Endothelial cell (in vitro differentiated cells): ENCODE measurements at places on chromosomes 4 and X. TPM values are rescaled to one million over a fixed set of nuclear protein-coding genes. Genes with fewer than 3 reads are reported as not detected.

ADGRG2 gene
- total RNA-seq = not detected

ANOS1 gene
- 9.6 TPM for total RNA-seq

DNA sequence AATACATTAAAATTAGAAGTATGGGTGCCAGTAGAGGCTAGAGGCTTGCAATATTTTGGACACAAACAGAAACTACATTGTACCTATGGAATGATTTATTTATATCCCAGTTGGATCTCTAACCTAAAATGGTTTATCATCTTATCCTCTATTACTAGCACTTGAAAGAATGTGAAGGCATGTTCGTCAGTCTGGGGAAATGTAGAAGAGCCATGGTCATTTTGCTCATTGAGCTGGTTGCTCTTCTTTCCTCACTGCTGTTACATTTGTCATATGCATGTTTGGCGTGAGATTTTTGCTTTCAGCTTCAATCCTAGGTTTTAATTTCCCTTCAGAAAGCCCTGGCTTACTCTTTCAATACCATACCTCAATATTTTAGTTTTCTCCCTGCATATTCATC, 82.4 kb upstream of the MYOZ2 start:
- no peaks in the 10 kb centered on the region for H3K4me1 ChIP-seq
- no peak for DNase-seq
- H3K27ac ChIP-seq = no peak overlapping the region
- no peaks in the 10 kb centered on the region for H3K36me3 ChIP-seq

DNA sequence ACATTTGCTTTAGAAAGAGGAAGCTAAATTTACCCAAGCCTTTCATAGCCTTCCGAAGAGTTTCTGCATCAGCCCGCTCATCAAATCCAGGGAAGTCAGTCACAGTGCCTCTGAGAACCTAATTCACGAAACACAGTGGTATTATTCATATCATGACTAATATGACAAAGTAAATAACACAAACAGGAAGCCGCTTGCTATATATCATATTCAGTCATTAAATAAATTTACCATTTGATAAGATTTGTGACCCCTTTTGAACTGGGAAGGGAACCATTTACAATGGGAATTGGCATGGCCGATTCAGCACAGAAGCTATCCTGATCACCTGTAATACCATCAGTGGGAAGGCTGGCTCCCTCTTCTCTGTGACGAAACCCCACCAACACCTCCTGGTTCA, 10.5 kb downstream of the ANXA5 start:
- H3K27me3 ChIP-seq = peaks cover 2% of the 10 kb centered on the region
- H3K4me1 ChIP-seq = peaks cover 2% of the 10 kb centered on the region
- DNase-seq = no peak
- H3K27ac ChIP-seq = no peak overlapping the region
- no peak overlapping the region for H3K4me3 ChIP-seq

- no peak overlapping the region for H3K27ac ChIP-seq
- H3K4me3 ChIP-seq = no peak overlapping the region
Observed at GRCh38 chr4:119748853-119749252, 120.2 kb upstream of the PDE5A start.

- H3K4me3 ChIP-seq = no peak overlapping the region
- H3K27ac ChIP-seq = no peak overlapping the region
- no peak for DNase-seq
Observed at GRCh38 chrX:39840133-39840532, 257.6 kb downstream of the BCOR start.

DNA sequence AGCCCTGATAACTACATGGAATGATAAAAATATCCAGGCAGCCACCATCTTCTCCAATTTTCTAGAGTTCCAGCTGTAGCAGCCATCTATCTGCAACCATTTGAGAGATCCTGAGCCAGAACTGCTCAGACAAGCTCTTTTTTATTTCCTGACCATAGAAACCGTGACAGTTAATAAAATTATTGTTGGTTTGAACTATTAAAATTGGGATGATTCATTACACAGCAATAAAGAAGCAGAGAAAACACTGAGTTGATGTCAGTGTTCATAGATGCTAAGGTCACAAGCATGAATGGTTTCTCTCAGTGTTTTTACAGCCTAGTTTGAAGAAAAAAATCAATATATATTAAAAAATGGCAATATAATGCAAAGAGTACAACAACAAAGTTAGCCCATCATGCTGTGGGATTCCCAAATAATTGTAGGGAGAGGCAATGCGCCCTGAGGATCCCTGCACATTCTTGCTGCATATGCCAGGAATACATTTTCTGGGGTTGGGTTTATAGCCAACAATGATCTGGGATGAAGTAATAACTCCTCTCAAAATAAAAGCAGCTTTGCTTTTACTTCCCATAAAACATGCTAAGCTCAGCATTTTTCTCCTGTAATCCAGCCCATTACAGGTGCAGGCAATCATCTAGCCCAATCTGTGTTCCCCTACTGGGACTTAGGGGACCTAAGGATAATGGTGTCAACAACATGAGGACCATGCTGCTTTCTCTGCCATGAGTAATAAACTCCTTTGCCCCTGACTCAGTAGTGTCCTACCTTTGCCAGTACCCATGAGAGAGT, 84.0 kb downstream of the PABPC4L start:
- no peaks in the 10 kb centered on the region for H3K36me3 ChIP-seq
- no peak for DNase-seq
- H3K27me3 ChIP-seq = no peaks in the 10 kb centered on the region
- no peak overlapping the region for H3K27ac ChIP-seq

DNA sequence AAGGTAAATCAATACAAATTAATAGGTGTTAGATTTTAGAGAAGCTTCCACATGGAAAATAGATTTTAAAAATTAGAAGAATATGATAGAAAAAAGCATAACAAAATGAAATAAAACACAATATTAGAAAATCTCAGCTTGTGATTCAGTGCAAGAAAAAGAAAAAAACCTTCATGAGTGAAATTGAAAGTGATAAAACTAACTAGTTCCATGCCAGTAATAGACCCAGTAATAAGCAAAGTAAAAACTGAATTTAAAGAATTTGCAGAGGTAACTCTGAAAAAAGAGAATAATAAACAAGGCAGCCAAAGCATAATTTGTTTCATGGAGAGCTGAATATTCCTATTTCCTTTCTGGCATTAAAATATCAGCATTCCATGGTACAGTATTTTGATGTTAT, 174.3 kb upstream of the TENM3 start:
- H3K36me3 ChIP-seq = no peaks in the 10 kb centered on the region
- no peak overlapping the region for H3K4me3 ChIP-seq
- H3K27me3 ChIP-seq = no peaks in the 10 kb centered on the region
- H3K27ac ChIP-seq = no peak overlapping the region

GRCh38 chr4:138085736-138086305, 156.3 kb downstream of the SLC7A11 start:
- DNase-seq = no peak
- H3K4me1 ChIP-seq = peaks cover 24% of the 10 kb centered on the region
- H3K36me3 ChIP-seq = no peaks in the 10 kb centered on the region

GRCh38 chrX:40434947-40435346, 145.8 kb upstream of the ATP6AP2 start:
- no peak overlapping the region for H3K4me3 ChIP-seq
- no peak for DNase-seq
- H3K27me3 ChIP-seq = no peaks in the 10 kb centered on the region
- no peak overlapping the region for H3K27ac ChIP-seq
- H3K36me3 ChIP-seq = no peaks in the 10 kb centered on the region
- no peaks in the 10 kb centered on the region for H3K4me1 ChIP-seq

DNA sequence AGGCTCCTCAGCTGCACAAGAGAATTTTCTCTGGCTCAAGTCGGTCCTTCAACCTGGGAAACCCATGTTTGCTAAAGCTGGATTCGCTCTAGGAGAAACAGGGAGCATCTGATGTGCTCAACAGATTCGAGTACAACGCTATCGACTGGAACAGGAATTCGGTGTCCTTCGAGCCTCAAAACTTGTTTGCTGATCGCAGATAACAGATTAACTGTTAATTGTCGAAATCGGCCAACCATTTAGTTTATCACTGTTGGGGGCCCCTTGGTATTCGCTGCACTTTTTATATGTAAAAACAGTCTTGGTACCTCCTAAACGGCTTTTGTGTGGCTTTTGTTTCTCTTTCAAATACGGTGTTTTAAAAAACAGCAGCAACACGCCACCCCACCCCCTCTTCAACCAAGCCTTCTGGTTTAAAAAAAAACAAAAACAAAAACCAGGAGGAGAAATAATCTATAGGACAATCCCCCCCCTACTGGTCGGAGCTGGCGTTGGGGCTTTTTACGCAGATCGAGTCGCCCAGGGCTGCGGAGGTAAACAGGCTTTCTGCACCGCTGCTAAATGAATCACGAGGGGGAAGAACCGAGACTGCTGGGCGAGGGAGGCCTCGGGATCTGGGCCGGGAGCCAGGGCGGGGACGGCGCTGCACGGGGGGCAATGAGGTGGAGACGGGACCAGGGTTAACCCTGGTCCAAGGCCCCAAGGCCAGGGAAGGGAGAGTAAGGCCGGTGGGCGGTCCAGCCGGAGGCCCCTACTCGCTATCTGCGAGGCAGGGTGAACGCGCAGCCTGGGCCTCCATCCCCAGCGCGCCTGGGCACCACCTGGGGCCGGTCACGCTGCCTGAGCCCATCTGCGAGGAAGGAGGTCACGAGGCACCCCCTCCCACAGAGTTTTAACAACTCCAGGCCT, 71.7 kb upstream of the BCOR start:
- H3K36me3 ChIP-seq = no peaks in the 10 kb centered on the region
- peaks cover 16% of the 10 kb centered on the region for H3K4me1 ChIP-seq
- H3K27me3 ChIP-seq = peaks cover 12% of the 10 kb centered on the region
- no peak overlapping the region for H3K4me3 ChIP-seq
